ENCODE measurements at places on chromosomes 6 and 20.
A peak's percentile ranks its signal among the peaks of the same experiment; 100 is the strongest.

DNA sequence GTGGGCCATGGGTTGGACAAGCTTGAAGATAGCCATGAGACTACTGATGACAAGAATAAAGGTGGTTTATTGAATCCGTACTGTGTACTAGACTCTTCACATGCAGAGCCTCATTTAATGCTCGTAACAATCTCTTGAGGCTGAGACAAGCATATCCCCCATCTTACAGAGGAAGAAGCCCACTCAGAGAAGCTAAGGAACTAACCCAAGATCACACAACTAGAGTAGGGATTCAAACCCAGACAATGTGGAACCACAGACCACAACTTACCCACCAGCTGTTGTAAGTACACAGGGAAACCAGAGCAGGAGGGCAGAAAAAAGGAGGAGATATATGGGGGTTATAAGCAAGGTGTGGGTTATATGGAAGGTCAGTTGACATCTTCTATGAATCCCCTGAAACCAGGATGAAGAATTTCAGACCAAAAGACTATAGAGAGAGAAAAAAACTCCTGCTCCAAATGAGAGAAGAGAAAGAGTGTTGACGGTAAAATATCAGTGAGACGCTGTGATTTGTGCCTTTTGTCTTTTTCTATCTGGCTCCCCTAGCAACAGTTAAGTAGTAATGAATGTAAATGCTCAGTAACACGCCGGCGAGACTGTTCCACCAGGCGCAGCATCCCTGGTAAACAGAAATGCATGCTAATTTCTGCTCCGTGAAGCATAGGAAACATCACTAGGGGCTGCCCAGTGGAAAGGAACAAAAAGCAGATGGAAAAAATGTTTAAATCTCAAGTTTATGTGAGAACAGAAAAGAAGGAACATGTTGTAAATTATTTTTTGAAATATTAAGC is 80.1 kb upstream of the SLC22A16 start:
- DNase-seq = no peak

GRCh38 chr6:1856381-1856780 is 246.7 kb downstream of the FOXC1 start:
- DNase-seq = peak; percentile 15

GRCh38 chr20:53677447-53678314 is 84.0 kb upstream of the ZNF217 start:
- DNase-seq = peak; percentile 49

- DNase-seq = no peak
These were observed 8.5 kb upstream of the MCM3 start for GRCh38 chr6:52293067-52293466.

GRCh38 chr6:17729223-17730077 is 22.7 kb upstream of the NUP153 start:
- no peak for DNase-seq

GRCh38 chr6:35719830-35720733 is 16.8 kb upstream of the ARMC12 start:
- peak; percentile 86 for DNase-seq
